ENCODE measurements at places on chromosomes 2 and 18. TPM values are rescaled to one million over a fixed set of nuclear protein-coding genes. Genes with fewer than 3 reads are reported as not detected.
A peak's percentile ranks its signal among the peaks of the same experiment; 100 is the strongest.

Gene COLEC11
- total RNA-seq, result not detected

GRCh38 chr2:172262486-172262885 lies 159.8 kb upstream of the DLX2 start:
- no peak for DNase-seq

Gene MTIF2
- total RNA-seq, result 39.2 TPM

GRCh38 chr18:21053127-21053526 lies 58.5 kb downstream of the ROCK1 start:
- no peak for DNase-seq

Gene C2orf69
- total RNA-seq, result 33.0 TPM

Gene RNF181
- total RNA-seq, result 81.3 TPM

GRCh38 chr2:11093467-11093866 lies 61.8 kb upstream of the SLC66A3 start:
- no peak for DNase-seq

DNA sequence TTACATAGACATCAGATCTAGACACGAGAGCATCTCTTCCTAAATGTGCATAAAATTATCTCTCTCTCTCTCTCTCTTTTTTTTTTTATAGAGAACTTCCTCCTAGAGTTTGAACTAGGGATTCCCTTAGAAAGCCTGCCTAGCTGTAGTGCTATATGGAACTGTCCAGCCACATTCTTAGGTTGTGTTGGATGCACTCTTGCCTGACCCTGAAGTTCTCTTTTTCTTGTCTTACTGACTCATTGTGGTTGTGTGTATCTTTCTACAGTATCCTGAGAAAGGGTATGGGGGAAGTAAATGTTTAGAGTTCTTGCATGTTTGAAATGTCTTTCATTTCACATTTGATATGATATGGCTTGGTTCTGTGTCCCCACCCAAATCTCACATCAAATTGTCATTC lies 368.2 kb downstream of the CDH2 start:
- no peak for DNase-seq

Gene EFR3B
- total RNA-seq, result 21.2 TPM

DNA sequence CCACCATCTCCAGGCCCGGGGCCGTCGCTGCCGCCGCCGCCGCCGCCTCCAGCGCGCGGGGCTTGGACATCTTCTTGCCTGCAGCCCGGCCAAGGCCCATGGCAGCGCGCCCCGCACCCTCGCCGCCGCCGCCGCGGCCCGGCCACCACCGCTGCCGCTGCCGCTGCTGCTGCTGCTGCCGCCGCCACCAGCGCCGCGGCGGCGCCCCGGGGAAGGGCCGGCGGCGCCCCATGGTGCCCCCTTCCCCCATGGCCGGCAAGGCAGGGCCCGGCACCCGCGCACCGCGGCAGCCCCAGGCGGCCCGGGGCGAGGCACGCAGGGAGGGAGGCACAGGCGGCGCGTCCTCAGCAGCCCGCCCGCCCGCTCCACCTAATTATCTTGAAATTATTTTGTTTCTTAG lies 3057.4 kb downstream of the RPIA start:
- no peak for DNase-seq

Gene RNU2-63P
- not detected for total RNA-seq

- DNase-seq, result no peak
Measured at GRCh38 chr18:48897531-48897930, 53.2 kb downstream of the SMAD7 start.

DNA sequence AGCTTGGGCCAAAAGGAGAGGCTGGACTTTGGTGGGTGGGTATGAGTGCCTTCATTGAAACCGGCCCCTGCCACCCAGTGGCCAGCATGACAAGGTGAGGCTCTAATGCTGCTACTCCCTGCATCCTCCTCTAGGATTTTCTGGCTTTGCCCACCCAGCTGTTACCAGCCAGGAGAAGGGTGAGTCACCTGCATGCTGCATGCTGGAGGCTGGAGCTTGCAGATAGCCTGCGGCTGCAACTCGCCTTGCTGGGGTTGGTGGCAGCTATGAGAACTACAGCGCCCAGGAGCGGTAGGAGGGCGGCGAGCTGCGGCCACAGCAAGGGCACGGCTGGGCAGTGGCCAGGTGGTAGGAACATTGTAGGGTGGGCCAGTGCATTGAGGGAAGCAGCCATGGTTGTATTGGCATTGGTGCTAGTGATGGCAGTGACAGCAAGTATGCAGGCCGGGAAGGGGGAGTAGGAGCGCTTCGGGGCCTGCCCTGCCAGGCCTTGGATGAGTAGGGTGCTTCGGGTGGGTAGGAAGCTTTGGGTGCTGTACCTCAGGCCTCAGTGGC lies 75.4 kb upstream of the SLC35G4 start:
- DNase-seq, result no peak

DNA sequence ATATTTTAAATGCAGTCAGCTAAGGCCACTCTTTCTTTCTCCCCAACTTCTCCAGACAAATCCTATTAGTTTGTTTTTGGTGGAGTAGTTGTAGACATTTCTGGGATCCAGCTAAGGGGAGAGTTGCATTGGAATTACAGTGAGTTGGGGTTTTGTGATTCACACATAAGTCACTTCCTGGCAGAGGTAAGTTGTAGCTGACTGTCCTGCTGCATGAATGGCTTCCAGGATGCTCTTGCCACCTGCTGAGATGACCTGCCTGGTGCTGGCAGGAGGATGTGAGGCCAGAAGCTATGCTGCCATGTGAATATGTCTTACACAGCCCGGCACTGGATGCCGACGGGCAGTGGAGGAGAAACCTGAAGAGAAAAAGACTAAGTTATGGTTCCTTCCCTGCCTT lies 243.7 kb downstream of the TDRD15 start:
- DNase-seq, result no peak

DNA sequence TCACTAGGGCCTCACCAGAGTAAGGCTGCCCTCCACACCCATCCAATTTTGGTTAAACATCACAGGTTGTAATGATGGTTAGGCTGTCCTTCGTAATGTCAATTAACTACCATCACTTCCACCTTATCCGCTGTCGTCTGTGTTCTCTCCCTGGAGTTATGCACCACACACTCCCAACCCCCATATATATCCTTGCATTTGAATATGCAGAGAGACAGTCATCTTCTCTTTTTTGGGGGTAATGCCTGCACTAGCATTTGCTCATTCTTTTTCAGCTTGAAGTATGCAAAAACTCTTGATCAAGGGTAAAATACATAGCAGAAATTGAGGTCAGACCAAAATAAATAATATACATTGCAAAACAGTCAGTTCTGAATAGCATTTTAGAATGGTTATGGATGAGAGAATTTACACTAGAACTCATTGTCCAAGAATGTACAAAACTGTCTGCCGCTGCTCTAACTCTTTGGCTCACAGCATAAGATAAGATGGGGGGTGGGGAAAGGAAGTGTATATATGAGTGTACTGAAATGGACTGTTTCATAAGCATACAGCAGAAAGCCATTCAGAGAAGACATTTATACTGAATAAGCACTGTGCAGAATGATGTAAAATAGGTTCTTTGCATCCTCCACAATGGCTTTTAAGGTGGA lies 397.8 kb upstream of the CHST9 start:
- no peak for DNase-seq

DNA sequence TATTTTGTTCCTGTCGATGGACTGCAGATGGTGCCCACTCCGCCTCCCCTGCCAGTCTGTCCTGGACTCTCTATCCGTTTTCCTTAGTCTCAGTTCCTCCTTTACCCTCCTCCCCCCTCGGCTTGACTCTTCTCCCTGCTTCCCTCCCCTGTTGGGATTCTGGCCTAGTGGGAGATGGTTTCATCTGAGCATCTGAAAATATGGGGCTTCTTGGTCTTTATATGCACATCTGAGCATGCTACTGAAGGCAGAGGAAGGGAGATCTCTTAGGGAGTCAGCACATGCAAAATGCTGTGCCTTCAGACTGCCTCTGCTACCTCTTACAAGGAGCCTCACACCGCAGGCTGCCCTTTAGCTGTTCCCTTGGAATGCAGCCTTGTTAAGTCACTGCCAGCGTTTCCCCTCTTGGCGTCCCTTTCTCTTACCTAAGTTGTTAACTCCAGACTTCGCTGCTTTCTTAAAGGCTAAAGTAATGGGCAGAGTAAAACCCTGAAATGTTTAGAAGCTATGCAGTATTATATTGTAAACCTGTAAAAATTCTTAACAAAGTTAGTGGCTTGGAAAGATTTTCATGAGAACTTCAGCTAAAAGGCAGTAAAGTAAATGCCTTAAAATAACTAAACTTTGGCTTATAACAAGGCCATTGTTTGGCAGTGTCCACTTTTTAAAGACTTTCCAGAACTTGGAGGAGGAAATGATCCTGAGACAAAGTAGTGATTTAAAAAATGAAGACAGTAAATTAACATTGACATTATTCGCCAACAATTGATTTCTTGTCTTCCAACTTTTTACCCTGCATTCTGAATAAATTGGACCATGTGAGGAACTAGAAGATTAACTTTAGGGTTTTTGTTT lies 49.8 kb downstream of the LDLRAD4 start:
- peak; percentile 85 for DNase-seq

DNA sequence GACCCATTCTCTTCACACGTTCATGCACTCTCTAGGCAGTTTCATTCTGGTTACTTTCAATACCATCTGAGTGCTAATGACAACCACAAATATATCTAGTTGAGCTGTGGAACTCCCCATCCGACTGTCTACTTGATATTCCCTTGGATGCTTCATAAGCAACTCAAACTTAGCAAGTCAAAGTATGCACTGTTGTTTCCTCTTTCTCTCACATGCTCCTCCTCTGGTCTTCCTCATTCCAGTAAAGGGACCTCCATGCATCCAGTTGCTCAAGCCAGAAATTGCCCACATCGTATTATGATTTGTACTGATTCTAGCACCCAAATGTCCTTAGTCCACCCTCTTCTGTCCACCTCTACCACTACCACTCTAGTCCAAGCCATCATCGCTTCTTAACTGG lies 22.3 kb downstream of the SEMA4F start:
- DNase-seq, result no peak

Gene TBR1
- total RNA-seq, result 0.09 TPM

DNA sequence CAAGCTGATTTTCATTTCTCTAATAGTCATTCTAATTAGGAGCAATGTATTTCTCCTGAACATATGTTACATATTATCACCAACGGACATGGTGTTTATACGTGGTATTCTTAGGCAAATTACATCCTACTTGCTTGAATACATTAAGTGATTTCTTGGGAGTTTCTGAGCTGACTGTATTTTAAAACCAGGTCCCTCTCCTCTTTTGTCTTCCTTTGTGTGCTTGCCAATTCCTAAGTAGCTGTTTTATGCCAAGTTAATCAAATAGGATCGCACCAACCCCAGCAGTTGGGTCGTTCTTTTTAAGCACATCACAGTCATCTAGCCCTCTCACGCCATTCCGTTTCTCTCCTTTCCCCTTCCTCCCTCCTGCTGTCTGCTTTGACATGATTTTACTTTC lies 75.4 kb upstream of the MAP2 start:
- DNase-seq, result peak; percentile 8

Gene WDCP
- total RNA-seq, result 21.6 TPM

DNA sequence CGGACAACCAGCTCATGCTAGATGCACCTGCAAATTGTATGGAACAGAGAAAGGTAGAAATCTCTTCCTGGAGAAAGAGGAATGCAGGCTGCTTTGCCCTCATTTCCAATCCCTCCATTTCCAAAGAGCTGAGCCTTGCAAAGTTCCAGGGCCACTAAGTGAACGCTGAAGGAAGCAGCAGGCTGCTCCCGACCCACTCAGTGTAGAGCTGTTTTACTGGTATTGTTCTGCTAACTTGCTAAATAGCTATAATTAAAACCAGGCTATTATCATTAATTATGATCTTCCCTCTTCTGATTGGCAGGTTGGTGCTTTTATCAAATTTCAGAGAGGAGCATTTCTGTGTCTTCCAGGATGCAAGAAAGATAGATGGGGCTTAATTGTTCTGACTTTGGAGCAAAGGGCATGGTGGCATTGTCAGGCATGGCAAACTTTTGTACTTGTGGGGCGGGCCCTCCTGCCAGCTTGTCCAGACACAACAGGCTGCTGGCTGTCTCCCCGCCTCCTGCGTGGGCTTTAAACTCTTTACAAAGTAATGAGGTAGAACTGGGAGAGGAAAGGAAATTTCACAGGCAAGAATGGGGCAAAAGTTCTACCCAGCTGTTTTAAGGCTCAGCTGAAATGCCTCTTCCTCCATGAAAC lies 40.2 kb downstream of the ALK start:
- DNase-seq, result no peak

- peak; percentile 3 for DNase-seq
Measured at GRCh38 chr2:139080244-139080643, 300.1 kb upstream of the NXPH2 start.

DNA sequence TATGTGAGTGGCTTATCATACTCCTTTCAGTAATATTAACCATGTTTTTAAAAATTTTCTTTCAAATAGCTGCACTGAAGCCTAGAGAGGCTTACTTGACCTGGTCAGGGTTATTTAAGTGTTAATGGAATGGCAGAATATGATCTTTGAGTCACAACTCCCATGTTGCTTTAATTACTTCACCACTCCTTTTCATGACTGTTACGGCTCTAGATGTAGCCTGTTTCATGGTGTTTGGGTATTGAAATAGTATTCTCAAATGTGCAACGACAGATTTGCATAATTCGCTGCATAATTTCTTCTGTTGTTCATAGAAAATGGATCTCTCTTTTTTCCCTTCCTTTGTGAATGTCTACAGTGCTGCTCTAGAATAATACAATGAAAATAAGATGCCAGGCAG lies 51.6 kb upstream of the PLA2R1 start:
- no peak for DNase-seq

Gene PROM2
- total RNA-seq, result 0.95 TPM

Gene GALM
- 7.1 TPM for total RNA-seq

DNA sequence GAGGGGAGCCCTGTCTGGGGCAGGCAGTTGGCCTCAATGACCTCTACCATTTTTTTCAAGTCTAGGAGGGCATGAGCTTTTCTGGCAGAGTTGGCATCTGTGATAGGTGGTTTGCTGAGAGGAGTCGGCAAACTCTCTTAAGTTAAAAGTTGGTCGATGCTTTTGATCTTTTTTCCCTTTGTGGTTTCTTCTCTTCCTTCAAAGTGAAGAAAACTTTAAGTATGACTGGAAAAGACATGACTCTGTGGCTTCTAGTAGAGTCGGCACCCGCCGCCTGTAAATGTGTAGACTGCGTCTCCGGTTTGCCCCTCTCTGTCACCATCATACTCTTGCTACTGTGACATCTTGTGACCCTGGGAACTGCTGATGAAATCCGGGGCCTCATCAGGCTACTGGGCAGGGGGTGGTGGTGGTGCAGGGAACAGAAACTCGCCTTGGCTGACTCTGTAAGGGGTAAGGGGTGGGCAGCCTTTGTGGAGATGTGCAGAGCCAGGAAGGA lies 21.1 kb downstream of the INPP5D start:
- no peak for DNase-seq

GRCh38 chr2:63692002-63692606 lies 103.3 kb downstream of the MDH1 start:
- peak; percentile 21 for DNase-seq

Gene GAL3ST2
- total RNA-seq, result 0.09 TPM

Gene PROKR1
- 2.1 TPM for total RNA-seq

Gene SLC9A4
- not detected for total RNA-seq

- DNase-seq, result no peak
Measured at GRCh38 chr2:220273082-220273481, 645.7 kb downstream of the SLC4A3 start.

DNA sequence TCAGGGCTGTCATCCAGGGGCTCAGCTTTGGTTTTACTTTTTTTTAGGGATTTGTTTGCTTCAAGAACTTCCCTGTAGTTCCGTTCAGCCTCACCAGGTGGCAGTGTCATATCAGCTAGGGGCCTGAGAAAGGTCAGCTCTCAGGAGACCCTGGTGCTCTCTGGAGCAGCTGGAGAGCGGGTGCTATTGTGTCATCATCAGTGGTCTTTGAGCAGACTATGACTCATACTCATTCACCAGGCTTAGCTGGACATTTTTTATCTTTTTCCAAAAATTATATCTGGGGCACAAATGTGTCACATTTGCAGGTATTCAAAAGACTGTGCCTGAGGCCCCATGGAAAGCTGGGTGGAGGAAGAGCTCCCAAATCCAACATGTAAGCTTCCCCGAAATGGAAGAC lies 24.4 kb downstream of the ZNF892 start:
- peak; percentile 65 for DNase-seq

Data from neural progenitor cell (in vitro differentiated cells).